ENCODE measurements at places on chromosomes 16 and 17.

GRCh38 chr17:50219939-50220465, 18.6 kb upstream of the COL1A1 start:
- DNase-seq = no peak

- no peak for DNase-seq
Observed at GRCh38 chr17:17672453-17673368, 8.5 kb upstream of the RAI1 start.

DNA sequence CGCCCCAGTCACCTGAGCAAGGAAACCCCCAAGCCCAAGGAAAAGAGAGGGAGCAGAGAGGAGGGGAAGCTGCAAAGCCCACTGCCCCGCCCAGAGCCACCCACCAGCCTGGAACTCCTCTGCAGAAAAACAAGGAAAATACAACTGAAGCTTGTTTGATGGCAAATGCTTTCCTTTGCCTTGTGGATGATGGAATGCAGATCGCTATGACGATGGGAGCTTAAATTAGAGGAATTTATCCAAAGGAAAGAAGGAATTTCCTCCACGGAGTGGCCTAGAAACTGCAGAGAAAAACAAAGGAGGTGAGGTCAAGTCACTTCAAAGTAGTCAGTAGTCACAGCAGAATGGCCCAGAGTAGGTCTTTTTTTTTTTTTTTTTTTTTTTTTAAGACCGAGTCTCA, 31.5 kb upstream of the ASGR2 start:
- no peak for DNase-seq

DNA sequence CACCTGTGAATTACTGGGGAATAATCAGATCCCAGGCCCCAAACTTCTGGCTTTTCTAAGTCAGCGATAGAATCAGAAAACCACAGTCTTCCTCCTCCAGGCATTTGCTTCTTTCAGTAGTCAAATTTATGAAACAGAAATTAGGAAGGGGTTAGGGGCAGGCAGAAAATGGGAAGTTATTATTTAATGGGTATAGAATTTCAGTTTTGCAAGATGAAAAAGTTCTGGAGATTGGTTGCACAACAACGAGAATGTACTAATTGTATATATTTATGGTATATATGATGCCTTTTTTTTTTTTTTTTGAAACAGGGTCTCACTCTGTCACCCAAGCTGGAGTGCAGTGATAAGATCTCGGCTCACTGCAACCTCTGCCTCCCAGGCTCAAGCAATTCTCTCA, 23.5 kb downstream of the ORC6 start:
- DNase-seq = no peak

DNA sequence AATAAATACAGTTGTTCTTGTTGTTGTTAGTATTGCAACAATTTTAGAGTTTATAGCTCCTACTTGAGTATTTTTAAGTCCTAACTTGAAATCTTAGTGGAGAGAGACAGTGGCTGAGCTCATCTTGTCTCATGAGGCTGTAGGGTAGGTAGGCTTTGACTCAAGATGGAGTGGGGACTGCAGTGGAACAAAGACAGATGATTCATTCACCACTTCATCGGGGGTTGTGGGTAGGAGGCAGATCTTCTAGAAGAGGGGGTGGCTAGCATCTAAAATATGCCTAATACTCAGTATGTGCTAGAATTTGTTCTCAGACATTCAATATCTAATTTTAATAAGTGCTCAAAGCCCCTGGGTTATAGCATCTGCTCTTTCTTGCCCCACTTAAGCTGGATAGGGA, 13.1 kb upstream of the MMD start:
- no peak for DNase-seq

DNA sequence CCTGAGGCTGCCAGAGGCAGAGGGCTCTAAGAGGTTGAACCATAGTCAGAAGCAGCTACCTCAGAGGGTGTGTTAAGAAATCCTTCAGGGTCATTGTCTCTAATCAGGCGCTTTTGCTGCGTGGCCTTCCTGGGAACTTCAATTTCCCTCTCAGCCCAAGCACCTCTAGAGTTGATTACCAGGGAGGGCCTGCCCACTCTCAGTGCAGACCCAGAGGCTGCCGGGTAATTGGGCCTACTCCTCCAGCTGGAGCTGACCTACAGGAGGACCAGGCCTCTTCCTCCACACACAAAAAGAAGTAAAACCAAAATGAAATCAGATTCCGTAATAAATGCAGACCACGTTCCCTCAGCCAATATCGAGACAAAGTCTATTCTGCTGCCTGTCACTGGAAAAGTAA, 305.0 kb upstream of the CCL2 start:
- DNase-seq = no peak

- no peak for DNase-seq
Observed at GRCh38 chr16:76583945-76584344, 306.7 kb downstream of the CNTNAP4 start.

DNA sequence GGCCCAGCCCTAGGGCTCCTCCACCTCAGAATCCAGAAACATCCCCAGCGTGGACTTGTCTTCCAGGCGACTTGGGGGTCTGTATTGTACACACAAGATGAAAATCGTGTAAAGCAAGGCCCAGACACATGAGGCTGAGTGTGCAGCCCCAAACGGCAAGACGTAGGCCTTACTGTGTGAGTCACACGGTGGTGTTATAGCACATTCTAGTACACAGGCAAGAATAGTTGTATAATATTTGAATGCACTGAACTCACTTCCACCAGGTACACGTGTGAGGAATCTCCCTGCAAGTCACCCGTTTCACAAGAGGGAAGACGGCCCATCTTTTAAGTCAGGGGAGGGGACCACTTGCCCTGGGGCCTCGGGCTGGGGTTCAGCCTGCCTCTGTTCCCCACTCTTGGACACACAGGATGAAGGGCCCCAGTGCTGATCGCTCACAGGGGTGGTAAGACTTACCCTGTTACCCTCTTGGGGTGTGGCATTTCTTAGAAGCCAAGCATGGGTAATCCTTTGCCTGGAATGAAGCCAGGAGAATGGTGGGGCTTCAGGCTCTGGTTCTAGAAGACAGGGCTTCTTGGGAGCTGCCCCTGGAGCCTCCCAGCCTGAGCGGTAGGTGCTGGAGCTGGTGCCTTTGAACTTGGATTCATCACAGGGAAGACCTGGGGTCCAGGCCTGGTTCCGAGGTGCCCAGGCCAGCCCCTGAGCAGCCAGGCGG, 71.3 kb downstream of the SREBF1 start:
- DNase-seq = no peak

GRCh38 chr16:3798838-3799237, 81.5 kb upstream of the TRAP1 start:
- DNase-seq = no peak

DNA sequence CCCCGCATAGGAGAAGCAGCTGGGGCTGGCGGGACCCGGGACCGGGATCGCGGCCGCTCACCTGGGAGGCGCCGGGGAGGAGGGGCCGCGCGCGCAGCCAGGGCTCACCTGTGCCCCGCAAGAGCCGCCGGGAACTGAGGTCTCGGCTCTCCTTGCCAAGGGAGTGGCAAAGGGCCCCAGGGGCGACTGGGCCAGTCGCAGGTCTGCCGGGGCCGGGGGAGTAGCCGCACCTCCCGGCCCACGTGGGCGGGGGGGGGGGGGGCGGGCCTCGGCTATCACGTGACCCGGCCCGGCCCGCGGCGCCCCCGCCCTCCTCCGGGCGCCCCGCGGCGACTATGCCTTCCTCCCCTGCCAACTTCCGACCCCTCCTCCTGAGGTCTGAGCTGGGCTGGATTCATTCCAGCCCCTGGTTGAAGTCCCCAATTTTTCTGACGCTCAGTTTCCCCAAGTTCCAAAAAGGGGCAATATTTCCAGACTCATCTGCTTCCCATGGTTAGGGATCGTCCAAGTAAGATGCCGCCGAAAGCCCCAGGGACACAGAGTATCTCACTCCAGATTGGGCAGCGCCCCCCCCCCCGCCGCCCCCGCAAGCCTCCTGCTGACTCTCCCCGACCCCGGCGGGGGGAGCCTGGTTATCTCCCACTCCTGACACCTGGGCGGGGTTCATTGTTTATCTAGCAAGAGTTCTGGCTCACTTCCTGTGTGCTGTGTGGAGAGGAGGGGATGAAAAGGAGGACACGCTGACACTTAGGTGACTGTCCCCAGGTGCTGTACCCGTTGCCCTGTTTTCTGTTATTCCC, at the start of gene TMC6:
Gene TMC6 (minus strand): TSS at position 205 of the 800 bp plus-strand sequence. CDS start 1,923 bp downstream, outside the sequence.
- no peak for DNase-seq

- no peak for DNase-seq
Observed at GRCh38 chr17:17767154-17767869, 69.5 kb downstream of the SREBF1 start.

GRCh38 chr16:53631236-53632025, 72.2 kb downstream of the RPGRIP1L start:
- no peak for DNase-seq

All from LNCaP clone FGC (cell line).